ENCODE measurements at places on chromosomes 6 and 20.

DNA sequence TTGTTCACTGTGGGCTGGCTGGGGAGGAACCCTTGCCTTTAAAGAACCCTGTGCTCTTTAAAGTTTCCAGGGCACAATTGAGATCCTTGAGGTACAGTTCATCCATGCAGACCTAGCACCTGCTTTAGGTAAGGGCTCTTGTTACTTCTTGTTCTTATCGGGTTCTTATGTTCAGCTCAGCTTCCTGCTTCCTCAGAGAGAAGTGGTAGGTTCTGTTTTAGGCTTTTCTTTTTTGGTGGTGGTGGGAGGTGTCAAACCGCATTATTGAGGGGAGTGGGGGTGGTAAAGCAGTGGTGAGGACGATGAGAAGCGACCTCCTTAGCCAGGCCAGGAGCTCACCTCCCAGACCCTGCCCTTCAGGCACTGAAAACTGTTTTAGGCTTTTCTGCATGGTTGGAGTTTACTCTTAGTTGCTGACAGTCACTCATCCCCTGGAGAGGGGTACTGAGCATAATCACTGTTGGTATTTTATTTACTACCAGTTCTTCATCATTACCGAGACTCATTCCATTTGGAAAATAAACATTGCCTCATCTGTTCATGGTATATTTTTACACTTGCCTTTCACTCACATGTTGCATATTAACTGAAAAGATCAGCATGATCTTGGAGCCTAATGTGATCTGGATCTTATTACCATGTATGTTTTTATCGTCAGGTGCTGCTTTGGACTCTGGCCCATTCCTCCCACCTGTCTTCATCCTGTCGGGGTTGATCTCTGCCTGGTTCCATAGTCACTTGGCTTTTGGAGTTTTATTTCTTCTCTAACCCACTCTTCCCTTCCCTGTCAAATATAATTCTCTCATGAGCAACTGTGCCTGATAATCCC is 35.4 kb downstream of the SLC16A10 start:
- peak; percentile 20 for DNase-seq

DNA sequence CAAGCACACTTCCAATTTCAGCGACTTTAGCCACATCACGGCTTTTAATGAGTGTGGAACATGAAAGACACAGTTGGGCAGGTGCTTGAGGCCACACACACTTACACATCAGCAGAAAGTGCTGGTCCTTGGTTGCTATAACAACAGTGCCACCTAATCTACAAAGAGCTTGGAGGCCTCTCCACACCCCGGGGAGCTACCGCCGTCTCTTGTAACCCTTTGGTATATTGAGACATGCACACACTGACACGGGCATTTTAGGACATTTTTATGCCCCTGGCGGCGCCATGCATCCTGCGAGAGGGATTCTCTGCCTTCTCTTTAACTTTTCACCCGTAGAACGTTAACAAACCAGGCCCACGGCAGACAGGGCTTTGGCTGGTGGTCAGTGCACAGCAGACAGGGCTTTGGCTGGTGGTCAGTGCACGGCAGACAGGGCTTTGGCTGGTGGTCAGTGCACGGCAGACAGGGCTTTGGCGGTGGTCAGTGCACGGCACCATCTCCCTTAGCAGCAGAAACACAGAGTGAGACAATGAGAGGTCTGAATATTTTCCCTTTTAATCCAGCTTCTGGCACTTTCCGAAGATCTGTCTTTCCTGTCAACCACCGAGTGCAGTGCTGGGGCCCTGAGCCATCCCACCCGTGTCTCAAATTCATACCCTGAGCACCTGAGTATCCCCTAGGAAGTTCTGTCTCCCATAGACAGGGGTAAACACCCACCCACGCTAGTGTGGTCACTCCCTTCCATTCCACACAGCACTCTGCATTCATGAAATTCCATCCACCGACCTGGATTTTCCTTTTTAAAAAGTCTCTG is 116.6 kb upstream of the RPS6KA2 start:
- DNase-seq = no peak

- DNase-seq = no peak
These were observed 69.1 kb downstream of the CD164 start for GRCh38 chr6:109313139-109313538.

DNA sequence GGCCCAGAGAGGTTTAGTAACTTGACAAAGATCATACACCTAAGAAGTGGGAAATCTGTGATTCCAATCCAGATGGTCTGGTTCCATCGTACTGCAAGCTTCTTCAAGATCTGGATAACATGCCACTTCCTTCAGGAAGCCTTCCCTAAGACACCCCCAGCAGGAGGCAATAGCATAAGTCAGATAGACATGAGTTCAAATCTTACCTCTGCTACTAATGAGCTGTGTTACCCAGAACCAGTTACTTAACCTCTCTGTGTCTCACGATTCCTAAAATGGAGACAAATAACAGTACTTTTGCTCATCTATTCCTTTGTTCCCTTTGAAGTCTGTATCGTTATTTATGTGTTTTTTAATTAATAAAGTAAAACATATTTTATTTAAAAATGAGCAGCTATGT is 22.3 kb upstream of the OCSTAMP start:
- DNase-seq = no peak

- DNase-seq = no peak
These were observed 9.3 kb downstream of the SLC22A1 start for GRCh38 chr6:160130729-160131484.

GRCh38 chr6:12403947-12404647 is 113.9 kb downstream of the EDN1 start:
- no peak for DNase-seq

DNA sequence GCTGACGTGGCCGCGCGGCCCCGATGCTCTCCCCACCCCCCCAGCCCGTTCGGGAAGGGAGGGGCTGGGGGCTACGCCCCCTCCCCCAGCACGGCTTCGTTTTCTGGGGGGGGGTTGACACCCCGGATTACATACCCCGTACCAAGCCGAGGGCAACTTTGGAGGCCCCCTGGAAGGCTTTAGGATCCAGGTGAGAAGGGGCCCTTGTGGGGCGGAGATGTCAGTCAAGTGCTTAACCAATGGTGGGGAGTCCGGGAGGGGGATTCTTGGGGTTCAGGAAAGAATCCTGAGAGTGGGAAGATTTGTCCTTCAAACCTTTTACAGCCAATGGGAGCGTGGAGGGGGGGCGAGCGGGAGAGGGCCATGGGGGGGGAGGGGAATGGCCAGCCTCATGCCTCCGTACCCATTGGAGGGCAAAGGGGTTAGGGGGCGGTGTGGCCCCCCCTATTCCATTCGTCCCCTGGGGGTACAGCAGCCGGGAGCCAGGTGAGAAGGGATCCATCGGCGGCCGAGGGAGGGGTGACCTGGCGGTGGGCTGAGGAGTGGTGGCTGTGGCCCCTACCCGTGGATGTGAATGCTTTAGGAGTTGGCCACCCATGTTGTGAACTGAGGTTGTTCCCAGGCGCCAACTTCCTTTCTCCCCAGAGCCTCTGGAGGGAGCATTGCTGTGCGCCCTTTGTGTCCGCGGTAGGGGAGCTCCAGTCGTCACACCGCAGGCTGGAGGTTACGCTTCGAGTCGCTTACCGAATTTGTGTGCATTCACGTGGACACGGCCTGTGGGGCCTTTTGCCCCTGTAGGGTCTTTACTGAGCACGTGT is 682 bp downstream of the BRD2 start:
- peak; percentile 83 for DNase-seq

DNA sequence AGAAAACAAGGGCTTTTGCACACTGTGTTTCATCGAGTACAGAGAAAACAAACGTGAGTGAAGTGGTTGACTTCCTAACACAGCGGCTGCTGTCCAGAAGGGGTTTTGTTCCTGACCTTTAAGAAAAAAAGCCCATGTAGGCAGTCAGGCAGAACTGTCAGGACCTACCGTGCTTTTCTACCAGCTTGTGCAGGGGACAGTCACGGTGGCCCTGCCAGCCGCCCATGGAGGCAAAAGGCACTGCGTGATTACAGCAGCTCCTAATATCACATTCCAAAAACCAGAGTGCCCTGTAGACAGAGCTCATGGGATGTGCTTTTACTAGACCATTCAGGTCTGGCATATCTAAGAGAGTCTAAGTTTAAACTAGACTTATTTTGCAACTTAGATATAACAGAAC is 12.2 kb downstream of the TNFAIP3 start:
- DNase-seq = no peak

DNA sequence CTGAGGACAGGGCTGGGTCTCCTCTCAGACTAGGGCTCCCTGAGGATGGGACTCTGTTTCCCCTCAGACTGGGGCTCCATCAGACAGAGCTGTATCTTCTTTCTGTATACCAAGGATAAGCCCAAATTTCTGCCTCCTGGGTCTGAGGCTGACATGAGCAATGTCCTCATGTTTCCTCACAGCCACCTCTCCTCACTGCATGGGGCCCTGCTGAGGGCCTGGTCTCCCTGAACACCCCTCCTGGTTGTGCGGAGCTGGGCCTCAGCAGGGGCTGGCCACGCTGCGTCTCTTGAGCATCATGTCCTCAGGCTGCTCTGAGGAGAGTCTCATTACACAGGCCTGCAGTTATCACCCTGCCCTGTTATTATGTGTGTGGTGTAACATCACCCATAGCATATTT is 144.6 kb downstream of the LRFN2 start:
- DNase-seq = no peak

- no peak for DNase-seq
These were observed 735 bp downstream of the FAM135A start for GRCh38 chr6:70413992-70414494.

- no peak for DNase-seq
These were observed 9.9 kb downstream of the ZSWIM3 start for GRCh38 chr20:45867136-45867818.

DNA sequence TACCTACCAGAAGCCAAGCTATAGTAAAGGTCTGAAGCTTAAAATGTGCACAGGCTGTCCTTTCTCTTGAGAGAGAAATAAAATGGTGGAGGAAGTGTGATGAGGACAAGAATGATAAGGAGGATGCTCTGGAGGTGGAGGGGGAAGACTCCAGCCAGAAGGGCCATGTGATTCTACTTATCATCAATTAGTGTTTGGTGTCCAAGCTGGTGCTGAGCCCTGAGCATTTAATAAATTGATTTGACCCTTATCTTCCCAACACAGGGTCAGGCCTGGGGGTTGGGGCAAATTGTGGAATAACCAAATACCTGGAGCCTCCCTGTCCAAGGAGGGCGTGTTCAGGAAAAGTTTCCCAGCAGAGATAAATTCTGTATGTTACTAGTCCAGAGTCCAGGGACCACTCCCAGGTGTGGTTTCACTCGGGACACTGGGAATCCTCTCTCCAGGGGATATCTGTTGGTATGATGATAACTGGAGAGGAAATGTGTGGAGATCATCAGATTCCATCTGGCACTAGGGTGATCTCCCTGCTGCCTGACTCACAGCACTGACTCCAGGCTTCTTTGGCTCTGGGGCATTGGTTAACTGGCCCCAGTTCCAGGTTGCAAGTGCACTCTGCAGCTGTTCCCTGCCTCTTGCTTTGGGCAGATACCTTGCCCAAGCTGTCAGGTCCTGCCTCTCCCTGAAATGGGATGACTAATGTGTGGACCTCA is 3.8 kb upstream of the MYBL2 start:
- DNase-seq = no peak

GRCh38 chr20:34240693-34241615 is at the start of gene ASIP:
Gene ASIP, plus strand, starts transcription at chr20:34241423. Its CDS starts 18,952 bp downstream, at chr20:34260375.
- no peak for DNase-seq

DNA sequence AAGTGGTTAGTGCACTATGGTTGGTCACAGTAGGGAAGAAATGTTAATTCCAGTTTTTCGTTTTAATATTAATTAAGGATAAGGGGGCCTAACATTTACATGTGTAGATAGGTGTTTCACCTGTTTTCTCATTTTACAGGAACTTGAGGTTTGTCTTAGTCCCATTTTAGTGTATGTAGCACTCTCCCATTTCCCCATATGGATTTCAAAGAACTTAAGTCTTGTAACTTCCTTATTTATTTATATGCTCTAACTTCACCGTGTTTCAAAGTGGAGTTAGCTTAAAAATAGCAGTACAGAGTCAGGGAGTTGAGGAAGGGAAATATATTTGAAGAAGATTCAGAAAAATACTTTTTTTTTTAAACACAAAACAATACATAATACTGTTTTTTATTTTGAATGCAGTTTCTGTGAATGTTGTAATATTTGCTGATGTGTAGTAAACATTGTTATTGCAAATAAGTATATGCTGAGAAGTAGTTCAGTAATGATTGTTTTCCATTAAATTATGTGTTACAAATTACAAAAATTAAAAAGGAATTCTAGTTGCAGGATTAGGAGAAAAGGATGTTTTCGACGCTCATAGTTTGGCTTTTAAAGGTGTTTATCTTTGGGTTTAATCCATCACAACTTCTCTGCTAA is 3.5 kb downstream of the SCAF8 start:
- no peak for DNase-seq

- no peak for DNase-seq
These were observed 24.4 kb downstream of the DYNLT1 start for GRCh38 chr6:158619922-158620801.

- DNase-seq = peak; percentile 90
These were observed 70.9 kb downstream of the HFE start for GRCh38 chr6:26158076-26158580.

DNA sequence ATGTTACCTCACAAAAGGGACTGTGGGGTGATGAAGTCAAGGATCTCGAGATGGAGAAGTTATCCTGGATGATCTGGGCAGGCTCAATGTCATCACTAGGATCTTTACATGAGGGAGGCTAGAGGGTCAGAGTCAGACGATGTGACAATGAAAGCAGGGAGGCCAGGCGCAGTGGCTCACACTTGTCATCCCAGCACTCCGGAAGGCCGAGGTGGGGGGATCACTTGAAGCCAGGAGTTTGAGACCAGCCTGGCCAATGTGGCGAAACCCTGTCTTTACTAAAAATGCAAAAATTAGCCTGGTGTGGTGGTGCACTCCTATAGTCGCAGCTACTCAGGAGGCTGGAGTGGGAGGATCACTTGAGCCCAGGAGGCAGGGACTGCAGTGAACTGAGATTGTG is 68.8 kb downstream of the TTLL2 start:
- DNase-seq = no peak

Data from activated T-cell treated with anti-CD3 and anti-CD28 coated beads, Interleukin-2, amount 50 U/mL, for 48 hours (primary cell).